ENCODE measurements at places on chromosomes 7 and 10. TPM values are rescaled to one million over a fixed set of nuclear protein-coding genes. Genes with fewer than 3 reads are reported as not detected.

SFMBT2 gene
- 14.6 TPM for total RNA-seq

- no peak for DNase-seq
These were observed 31.6 kb downstream of the CCDC3 start for GRCh38 chr10:12969951-12970350.

CALD1 gene
- total RNA-seq, result 534 TPM

- no peak for DNase-seq
These were observed 1.1 kb upstream of the DLG5 start for GRCh38 chr10:77927402-77928246.

TAF5 gene
- total RNA-seq, result 4.7 TPM

DNA sequence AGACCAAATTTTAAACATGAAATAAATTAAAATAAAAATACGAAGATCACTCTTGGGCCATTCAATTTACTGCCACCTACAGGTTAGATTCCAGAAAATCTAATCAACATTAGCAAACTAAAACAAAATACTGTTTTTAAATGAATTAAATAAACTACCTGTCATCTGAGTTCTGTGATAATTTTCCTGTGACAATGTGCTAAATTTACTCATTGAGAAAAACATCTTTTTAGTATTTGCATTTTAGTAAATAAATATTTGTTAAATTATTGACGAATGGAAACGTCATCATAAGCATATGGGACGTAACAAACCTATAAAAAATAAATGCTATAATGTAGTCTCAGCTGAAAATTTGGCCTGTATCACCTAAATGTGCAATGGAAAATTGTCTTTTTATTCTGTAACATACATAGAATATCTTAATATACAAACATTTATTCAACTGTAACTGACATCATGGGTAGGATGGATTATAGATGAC, 72.1 kb downstream of the ITGB8 start:
- DNase-seq, result no peak

GRCh38 chr7:16715928-16716327, 37.6 kb upstream of the TSPAN13 start:
- DNase-seq, result no peak

GRCh38 chr7:73615886-73616285, 8.4 kb downstream of the MLXIPL start:
- no peak for DNase-seq
